ENCODE measurements at places on chromosomes 5 and 9. TPM values are rescaled to one million over a fixed set of nuclear protein-coding genes. Genes with fewer than 3 reads are reported as not detected.

DNA sequence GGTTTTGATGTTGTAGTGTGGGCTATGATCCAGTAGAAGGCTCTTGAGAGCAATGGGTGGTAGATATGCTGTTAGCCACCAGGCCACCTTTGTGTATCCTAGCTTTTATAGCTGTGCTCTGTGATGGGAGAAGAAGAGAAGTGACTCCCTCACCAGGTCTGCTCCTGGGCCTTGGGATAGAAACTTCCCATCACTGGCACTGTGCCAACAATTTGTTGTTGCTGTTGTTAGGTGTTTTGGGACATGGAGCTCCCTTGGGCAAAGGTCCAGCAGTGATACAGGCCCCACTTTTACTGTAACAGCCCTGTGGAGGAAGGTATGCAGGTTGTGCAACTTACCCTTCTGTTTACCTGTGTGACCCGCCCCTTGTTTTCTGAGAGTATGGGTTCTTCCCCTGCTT lies 570.9 kb upstream of the GRIN3A start:
- no peak for ATAC-seq

GRCh38 chr5:278646-279045 lies 7.2 kb downstream of the PDCD6 start:
- ATAC-seq = no peak

Gene FBP2
- not detected for total RNA-seq

DNA sequence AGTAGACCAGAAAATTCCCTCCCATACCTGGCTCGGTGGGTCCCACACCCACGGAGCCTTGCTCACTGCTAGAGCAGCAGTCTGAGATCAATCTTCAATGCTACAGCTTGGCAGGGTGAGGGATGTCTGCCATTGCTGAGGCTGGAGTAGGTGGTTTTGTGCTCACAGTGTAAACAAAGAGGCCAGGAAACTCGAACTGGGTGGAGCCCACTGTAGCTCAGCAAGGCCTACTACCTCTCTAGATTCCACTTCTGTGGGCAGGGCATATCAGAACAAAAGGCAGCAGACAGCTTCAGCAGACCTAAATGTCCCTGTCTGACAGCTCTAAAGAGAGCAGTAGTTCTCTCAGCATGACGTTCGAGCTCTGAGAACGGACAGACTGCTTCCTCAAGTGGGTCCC lies 5.6 kb upstream of the GZMA start:
- ATAC-seq = no peak

Data from gastroesophageal sphincter (tissue), 4 donors.